ENCODE measurements at places on chromosomes 5 and 9.

- no peak for DNase-seq
Observed at GRCh38 chr5:143186623-143187022, 216.9 kb downstream of the NR3C1 start.

- DNase-seq = no peak
Observed at GRCh38 chr5:34691326-34691725, 35.2 kb downstream of the RAI14 start.

- DNase-seq = no peak
Observed at GRCh38 chr5:147576646-147577535, 67.0 kb upstream of the DPYSL3 start.

DNA sequence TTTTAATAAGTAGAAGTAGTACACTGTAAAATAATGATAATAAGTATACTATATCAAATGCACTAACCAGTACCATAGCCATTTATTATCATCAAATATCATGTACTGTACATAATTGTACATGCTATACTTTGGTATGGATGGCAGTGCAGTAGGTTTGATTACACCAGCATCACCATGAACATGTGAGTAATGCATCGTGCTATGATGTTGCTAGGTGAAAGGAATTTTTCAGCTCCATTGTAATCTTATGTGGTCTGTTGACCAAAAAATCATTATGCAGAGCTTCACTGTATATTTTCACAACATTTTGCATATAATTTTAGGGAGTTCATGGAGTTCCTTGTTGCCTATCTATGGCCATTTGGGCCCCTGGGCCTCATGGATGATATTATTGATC, 72.2 kb upstream of the HMHB1 start:
- no peak for DNase-seq

- DNase-seq = no peak
Observed at GRCh38 chr9:33161011-33161588, 6.0 kb downstream of the B4GALT1 start.

- DNase-seq = no peak
Observed at GRCh38 chr9:136614967-136615623, 47.6 kb upstream of the EGFL7 start.

DNA sequence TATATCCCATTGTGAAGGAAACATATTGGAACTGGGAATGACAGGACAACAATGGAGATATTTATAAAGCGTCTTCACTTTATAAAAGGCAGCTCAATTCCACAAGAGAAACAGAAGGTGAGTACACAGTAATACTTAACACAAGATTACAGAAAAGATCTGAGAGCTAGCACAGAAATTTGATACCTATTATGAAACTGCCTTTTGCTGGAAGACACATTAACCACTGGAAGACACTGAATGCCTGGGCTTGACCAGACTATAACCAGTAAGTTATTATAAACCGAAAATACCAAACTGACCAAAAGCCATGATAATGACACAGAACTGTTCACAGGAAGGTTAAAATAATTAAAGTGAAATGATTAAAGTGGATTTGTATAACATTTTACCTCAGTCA, 195.4 kb downstream of the NR2F1-AS1 start:
- no peak for DNase-seq

- no peak for DNase-seq
Observed at GRCh38 chr5:151357792-151358191, 10.4 kb upstream of the SLC36A2 start.

DNA sequence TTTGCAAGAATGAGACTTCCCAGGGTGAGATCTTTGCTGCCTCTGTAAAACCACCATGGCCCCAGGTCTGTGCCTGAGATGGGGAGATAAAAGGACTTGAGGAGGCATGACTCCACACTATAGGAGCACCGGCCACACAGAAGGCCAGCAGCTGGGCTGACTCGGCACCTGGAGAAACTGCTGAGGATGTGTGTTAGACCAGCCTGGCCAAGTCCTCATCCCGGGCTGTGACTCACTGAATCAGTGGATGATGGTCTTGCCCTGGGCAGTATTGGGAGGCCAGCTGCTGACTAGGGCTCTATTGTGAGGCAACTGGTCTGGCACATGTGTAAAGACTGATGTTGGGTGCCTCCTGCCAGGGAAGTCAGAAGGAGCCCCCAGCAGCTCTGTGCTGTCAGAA, 286.2 kb downstream of the ACTL7B start:
- no peak for DNase-seq

DNA sequence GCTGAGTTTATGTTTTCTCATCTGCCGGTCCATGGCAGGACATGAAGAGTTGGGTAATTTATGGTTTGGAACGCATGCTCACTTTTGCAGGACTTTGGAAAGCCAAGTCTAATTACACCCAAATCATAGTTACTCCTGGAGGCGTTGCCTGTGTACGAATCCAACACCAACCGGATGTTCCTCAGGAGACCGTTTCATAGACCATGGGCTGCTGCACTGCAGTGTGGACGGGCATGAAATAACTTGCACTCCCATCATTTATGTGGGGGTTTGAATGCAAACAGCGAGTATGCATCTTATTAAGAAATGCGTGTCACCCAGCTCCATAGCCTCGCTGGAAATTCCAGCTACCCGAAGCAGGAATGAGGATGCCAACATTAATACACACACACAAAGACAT, 96.1 kb upstream of the IRX2 start:
- no peak for DNase-seq

DNA sequence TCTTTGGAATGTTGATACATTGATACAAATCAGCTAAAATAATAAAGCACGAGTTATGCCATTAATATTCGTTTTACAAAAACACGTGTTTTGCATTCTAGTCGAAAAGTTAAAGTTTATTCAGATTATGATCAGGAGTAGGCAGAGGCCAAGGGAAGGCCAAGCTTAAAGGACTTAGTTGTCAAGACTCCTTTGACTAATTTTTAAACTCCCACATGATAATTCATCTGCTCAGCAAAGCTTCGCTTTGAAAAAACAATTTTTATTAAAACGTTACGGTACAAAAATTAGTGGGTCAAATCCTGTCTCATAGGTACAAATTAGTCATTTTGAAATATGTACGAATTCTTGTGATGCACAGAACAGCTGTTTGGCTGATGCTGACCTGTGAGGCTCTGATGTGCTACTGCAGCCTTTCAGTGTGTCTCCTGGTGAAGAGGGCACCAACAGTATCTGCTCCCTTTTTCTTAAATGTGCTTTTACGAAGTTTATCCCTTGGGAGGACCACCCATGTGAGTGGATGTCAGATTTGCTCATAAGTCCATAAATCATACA, 23.0 kb upstream of the NR3C1 start:
- no peak for DNase-seq

DNA sequence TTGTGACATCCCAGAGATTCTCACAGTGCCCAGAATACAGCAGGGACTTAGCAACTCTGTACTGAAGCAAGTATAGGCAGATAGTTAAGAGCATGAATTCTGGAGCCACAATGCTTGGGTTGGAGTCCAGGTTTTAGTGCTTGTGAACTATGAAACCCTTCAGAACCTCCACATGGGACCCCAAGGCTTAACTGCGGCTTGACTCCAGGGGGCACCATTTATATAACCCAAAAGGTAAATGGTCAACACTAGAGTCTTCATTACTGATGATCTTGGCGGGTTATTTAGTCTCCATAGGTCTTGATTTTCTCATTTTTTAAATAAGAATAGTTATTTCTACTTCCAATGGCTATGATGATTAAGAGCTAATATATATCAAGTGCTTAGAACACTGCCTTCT, 390.3 kb downstream of the TAF11L14 start:
- no peak for DNase-seq

- no peak for DNase-seq
Observed at GRCh38 chr5:132458651-132459030, 31.9 kb downstream of the IRF1 start.

DNA sequence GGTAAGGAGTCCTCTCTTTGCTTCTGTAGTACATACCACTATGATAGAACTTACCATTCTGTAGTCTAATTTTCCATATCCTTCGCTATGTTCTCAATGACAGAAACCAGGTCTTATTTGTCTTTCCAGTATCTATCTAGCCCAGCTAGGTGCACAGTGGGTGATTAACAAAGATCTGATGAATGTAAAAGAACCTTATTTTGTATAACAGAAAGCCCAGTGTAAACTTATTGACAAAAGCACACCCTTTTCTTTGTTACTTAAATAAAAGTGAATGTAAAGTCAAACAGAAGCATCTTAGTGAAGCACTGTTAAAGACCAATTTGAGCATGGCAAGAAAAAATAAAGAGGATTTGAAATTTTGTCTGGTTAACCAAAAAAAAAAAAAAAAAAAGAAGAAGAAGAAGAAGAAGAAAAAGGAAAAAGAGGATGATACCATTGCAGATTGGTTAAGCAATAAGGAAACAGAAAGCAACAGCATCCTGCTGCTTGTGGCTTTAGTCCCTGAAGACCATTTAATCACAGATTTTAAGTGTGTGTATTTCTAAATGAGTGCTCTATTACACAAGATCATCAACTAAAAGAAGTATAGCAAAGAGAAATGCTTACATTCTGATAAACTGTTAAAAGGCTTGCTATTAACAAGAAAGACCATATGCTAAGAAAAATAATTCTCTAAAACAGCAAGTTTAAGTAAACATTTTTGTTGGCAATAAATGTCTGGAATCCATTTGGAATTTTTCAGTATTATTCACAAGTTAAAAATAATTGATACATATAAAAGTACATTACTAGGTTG, 21.2 kb downstream of the MEGF9 start:
- DNase-seq = no peak

GRCh38 chr5:32309761-32310160, 3.0 kb downstream of the MTMR12 start:
- DNase-seq = no peak

GRCh38 chr5:128081111-128081851, 2.3 kb upstream of the SLC12A2 start:
- DNase-seq = no peak

DNA sequence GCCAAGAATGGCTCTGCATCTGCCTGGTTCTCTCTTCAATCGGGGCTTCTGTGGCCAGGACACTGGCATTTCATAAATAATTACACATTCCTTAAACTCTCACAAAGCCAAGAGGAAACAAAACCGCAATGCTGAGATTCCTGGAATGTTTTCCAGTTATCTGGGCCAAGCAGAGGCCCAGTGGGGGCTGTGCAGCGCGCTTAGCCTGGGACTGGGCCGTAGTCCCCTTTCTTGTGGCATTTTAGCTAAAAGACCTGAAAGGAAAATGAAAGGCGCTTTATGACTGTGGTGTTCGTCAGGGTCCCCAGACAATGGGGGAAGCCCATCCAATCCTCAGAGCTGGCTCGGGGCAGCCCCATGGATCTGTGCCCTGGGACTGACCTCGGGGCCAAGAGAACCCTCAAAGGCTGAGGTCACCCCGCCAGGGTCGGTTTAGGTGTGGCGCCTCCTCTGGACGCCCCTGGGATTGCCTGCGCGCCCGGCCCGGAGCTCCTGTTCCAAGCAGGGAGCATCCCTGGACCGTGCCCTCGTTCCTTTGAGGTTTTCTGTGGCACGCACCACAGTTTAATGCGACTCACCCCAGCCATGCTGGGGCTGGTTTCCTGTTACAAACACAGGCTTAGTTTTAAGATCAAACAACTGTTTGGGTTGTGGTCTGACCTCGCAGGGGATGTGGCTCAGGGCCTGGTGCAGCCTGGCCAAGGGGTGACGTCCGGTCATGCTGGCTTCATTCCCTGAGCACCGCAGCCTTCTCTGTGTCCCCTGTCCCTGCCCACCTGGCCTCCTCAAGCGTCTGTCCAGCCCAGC, 51.5 kb upstream of the NKD2 start:
- DNase-seq = peak; percentile 28

GRCh38 chr9:20606652-20607051, 15.6 kb downstream of the MLLT3 start:
- DNase-seq = no peak

DNA sequence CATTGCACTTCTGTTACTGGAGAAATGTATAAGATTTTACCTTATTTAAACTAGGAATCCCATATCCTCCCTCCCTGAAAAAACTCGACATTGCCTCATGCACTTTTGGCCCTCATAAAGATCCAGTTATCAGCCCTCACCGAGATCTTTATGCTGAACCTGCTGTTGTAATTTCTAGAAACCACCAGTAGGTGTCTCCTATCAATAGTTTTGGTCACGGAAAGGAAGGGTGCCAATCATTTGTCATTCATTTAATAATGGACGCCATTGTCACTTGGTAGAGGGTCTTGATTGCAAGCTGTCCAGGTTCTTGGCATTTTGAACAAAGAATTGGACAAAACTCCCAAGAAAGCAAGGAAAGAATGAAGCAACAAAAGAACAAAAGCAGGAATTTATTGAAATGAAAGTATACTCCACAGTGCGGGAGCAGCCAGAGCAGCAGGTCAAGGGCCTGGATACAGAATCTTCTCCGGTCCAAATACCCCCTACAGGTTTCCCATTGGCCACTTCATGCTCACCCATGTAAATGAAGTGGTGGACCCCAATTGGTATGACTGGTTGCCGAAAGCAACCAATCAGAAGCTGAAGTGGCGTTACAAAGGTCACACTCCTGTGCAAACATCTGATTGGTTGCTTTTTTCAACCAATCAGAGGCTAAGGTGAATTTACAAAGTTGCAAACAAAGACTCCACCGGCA, 524.3 kb downstream of the PSAT1 start:
- no peak for DNase-seq

DNA sequence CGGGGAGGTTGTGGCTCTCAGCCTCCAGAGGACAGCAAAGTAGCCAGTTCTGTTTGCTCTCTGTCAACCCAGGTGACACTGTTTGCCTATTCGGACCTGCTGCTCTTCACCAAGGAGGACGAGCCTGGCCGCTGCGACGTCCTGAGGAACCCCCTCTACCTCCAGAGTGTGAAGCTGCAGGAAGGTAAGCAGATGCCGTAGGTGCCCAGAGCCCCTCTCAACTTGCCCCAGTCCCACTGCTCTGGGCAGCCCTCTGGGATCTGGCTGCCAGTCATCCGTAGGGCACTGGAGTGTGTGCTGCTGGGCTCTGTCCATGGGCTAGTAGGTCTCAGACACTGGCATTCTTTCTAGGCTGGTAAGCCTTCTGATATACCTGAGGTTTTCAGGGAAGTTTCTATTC, 59.3 kb downstream of the RGS3 start:
- DNase-seq = no peak

DNA sequence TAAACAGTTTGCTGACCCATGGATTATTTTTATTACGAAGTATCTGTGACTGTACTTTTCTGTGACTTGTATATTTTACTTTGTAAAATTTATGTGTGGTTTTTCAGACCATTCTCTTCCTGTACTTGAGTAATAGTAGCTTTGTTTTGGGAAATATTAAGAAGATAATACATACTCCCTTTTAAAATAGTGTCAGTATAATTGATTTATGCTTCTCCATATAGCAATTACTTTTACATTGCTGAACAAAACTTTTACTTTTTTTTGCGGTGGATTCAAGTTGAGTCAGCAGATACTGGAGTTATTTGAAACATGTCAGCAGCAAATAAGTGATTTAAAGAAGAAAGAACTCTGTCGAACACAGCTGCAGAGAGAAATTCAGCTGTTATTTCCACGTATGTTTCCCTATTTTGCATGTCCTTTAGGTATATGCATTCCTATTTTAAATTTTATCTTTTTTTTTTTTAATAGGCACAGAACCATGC, 28.4 kb downstream of the TENT2 start:
- no peak for DNase-seq

DNA sequence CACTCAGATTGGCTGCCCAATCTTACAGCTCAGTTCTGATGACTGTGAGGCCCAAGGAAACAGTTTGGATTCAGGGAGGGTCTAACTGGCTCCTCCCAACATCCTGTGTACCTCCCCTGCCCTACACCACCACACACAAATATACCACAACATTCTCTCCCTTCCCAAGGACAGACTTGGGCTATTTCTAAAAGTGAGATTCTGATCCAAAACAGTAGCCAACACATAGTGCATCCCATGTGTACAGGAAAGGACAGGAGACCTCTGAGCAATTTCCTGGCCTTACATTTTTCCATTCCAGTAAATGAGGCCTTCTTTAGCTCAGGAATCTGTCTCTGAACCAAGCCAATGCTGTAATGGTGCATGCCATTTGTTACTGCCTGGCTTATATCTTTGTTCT, 20.8 kb downstream of the ZNF366 start:
- DNase-seq = no peak
